ENCODE measurements at places on chromosomes 4 and X.

GRCh38 chrX:19721726-19722370, 165.6 kb downstream of the SH3KBP1 start:
- no peak for DNase-seq

DNA sequence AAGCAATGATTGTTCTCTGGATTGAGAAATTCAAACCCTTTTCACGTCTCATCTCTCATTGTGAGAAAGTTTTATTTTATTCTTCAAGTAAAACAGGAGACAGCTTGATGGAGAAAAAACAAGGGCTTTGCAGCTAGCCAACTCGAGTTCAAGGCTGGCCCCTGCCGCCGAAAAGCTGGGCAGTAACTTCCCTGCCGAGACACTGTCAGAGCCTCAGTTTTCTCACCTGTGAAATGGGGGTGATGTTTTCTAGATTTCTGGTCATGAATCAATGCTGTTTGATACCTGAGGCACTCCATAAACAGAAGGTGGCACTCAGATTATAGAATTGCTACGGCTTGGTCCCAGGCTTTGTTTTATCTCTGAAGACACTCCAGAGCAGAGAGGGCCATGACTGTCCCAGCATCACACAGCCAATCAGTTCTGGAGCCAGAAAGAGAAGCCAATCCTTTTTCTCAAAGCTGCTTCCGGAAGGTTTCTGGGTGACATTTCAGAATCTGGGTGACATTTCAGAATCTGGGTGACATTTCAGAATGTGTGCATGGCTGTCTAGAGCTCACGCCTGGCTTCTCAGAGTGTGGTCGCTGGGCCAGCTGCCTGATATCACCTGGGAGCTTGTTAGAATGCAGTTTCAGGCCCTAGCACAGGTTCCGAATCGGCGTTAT, 33.2 kb downstream of the HMX1 start:
- no peak for DNase-seq

- DNase-seq, result no peak
Observed at GRCh38 chr4:67750691-67751090, 3.5 kb downstream of the GNRHR start.

DNA sequence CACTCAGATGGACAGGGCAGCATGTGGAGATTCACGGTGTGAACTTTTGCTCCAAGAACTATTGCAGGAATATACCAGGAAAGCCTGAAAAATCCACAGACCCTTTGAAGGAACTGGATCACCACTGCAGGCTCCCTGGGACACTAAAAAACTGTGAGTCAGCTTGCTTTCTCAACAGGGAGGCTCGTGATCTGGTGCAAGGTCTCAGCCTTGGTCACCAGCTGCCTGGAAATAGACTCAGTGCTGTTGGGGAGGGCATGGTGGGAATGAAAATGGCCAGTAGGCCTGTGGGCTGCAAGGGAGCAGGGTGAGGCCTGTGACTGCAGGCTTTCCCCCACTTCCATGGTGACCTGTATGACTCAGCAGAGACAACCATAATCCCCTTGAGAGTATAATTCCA, 426.4 kb upstream of the RPS6KA3 start:
- DNase-seq, result no peak

GRCh38 chr4:95092766-95093165, 335.0 kb downstream of the BMPR1B start:
- DNase-seq, result peak; percentile 0

DNA sequence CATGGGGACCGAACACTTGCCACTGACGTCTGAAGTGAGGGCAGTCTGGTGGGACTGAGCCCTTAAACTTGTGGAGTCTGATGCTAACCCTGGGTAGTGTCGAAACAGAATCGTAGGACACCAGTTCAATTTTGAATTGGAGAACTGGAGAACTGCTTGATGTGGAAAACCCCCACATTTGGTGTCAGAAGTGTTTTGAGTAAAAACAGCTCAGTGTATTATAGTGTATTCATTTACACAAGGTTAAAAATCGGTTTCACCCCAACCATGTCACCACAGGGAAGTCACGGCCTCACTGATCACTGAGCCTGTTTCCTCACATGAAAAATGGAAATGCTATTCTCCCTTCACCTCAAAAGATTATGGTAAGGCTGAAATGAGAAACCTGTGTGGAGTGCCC, 21.9 kb downstream of the PIN4 start:
- no peak for DNase-seq

- DNase-seq, result no peak
Observed at GRCh38 chrX:48823053-48823452, 3.3 kb upstream of the ERAS start.

- no peak for DNase-seq
Observed at GRCh38 chr4:127162741-127163140, 470.0 kb upstream of the INTU start.

DNA sequence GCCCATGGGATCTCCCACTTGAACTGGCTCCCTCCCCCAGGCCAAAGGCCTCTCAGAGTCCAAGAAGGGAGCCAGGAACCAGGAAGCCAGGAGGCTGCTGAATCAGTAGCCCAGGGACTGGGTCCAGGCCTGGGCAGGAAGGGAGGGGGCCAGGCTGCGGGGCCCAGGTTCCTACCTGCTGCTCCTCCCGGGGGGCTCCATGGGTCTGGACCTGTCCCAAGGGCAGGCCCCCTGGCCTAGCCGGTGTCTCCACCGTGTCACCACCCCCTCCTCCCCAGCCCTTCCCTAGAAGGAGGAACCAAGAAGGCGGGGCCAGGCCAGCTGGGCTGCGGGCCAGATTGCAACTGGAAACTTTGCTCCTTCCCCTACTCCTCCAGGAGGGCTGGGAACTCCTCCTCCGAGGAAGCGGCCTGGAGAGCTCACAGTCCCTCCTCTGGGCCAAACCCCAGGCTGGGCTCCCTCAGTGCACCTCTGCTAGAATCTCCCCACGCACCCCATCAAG, at the start of gene IQSEC2:
Gene IQSEC2 (minus strand): TSS at position 264 of the 502 bp plus-strand sequence.
- peak; percentile 48 for DNase-seq

GRCh38 chr4:44675366-44675765, 2.9 kb upstream of the GUF1 start:
- no peak for DNase-seq

- DNase-seq, result no peak
Observed at GRCh38 chrX:42414057-42414456, 363.9 kb downstream of the PPP1R2C start.

- DNase-seq, result no peak
Observed at GRCh38 chrX:110219920-110220319, 98.0 kb downstream of the AMMECR1 start.

DNA sequence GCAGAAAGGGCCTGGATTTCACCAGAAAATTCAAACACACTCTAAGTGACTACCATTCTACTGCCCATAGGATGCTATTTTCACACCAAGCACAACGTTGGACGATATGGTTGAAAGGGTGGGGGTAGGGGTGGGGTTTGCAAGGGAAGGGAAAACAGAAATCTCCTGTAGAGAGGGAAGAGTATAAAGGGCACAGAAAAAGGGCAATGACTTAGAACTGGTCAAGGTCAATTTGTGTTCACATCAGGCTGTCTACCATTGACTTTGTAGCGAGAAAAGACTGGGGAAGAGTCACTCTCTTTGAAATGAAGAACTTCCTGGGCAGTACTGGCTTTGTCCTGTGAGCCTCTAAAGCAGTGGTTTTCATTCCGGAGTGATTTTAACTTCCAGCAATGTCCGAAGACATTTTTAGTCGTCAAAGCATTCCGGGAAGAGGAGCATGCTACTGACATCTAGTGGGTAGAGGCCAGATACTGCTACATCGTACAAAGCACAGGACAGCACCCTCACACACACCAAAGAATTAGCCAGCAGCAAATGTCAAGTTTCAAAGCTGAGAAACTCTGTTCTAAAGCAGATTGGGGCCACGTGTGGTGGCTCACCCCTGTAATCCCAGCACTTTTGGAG, 48.4 kb upstream of the SLC7A3 start:
- DNase-seq, result no peak

DNA sequence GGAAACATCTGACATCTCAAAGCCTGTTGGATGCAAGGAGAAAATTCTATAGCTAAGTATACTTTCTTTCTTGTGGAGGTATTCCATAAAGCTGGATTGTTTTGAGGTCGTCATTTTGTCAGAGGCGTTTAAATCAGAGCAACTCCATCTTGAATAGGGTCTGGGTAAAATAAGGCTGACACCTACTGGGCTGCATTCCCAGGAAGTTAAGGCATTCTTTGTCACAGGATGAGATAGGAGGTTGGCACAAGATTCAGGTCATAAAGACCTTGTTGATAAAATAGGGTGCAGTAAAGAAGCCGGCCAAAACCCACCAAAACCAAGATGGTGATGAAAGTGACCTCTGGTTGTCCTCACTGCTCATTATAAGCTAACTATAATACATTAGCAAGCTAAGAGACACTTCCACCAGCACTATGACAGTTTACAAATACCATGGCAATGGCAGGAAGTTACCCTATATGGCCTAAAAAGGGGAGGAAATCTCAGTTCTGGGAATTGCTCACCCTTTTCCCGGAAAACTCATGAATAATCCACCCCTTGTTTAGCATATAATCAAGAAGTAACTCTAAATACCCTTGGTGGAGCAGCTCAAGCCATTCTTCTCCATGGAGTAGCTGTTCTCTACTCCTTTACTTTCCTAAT, 11.9 kb downstream of the HSD17B13 start:
- DNase-seq, result no peak

Measured in NCI-H1436 (cell line).